Stimulated activated CD8-positive, alpha-beta memory T cell treated with anti-CD3 and anti-CD28 coated beads, Interleukin-15, amount 100 ng/mL, for 4 hours (primary cell): ENCODE measurements at places on chromosomes 3 and 15.

- no peak for DNase-seq
These were observed 254.3 kb downstream of the SHQ1 start for GRCh38 chr3:72593881-72594397.

DNA sequence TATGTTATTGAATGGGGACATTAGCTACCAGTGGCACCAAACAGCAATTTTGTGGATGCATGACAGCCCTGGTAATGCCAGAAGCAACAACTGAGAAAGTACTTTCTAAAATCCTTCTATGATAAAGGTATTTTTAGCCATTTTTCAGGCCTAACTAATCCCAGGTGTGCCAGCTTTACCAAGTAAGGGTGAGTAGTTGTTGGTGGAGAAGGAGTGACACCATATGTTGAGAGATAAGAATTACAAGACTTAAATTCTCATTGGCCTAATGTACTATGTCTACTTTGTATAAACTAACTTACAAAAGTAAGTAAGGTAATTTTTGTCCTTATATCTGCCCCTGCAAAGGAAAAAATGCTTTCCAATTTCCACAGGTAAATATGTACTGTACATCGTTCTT is 4.1 kb upstream of the COX17 start:
- DNase-seq: no peak

GRCh38 chr3:154113609-154114008 is 7.6 kb upstream of the ARHGEF26 start:
- no peak for DNase-seq

GRCh38 chr15:88019656-88020055 is 236.9 kb downstream of the NTRK3 start:
- DNase-seq: no peak

DNA sequence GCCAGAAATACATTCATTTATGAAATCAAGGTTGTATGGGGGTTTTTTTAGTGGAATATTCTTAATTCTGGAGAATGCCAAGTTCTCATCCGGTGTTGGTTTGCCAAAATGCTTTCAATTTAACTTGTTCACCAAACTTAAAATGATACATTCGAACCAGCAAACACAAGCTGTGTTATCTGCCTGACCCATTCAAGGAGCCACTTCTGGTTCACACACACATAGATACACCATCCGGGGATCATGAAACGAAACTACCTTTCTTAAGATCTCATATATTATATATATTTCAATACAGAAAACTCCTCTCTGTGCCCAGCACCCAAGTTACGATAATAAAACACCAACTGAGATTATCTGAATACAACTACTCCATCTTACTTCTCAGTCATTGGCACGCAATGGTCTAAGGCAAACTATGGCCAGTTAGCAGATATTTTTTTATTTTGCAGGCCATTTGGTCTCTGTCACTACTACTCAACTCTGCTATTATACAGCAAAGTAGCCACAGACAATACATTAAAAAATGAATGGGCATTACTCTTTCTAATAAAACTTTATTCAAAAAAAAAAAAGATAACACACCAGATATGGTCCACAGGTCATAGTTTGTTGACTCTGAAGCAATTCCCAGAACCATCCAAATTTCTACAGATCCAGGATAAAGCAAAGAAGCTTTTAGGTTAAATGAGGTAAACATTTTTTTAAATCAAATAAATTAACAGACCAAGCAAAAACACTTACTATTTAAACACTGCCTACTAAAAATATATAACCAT is 89.6 kb downstream of the TBL1XR1 start:
- no peak for DNase-seq

DNA sequence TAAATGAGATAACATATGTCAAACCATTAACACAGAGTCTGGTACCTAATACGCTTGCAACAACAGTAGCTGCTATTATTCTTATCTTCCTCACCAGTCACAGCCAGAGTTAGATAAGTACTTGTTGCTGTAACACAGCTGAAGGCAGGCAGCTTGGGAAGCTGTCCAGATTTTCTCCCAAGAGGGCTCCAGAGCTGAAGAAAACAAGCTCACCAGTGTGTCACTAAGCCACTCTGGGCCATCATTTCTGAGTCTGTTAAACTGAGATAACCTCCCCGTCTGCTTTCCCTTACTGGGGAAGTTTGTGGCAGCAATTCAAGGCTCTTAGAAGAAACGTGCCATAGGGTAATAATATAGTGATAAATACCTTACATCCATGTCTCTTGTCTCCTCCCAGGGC is 226.3 kb downstream of the TAFA4 start:
- DNase-seq: no peak

DNA sequence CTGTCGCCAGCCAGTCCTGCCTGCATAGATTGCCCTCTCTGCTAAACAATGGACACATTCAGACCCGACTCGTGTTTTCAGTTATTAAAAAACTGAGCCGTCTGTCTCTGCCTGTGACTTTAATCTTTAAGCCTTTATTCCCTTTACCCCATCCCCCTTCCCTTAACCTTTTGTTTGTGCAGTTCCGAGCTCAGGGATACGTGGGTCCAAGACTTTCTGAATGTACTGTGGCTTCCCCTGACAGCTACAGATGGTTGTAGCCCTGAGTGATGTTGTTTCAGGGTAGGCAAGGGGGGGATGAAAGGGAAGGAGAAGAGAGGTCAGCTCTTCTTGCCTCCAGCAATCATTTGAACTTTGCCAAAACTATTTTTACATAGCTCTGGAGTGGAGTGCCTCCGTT is 44.6 kb downstream of the EEFSEC start:
- DNase-seq: no peak

- DNase-seq: no peak
These were observed 915 bp upstream of the KCTD6 start for GRCh38 chr3:58490860-58491501.

DNA sequence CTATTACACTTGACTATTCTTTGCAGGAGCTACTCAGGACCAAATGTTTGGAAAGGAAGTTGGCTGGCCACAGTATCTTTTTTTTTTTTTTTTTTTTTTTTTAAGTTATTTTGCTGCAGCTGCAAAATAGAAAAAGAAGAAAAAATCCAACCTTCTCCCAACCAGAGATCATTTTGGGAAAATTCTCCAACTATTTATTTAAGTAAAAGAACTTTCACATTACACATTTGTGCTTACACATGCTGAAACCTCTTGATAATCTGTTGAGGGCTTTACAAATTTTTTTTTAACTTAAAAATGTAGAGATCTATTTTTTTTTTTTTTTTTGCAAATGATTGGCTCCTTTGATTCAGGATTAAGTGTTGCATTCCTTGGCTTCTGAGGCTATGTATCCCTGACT is 148.0 kb downstream of the POLR2M start:
- no peak for DNase-seq

DNA sequence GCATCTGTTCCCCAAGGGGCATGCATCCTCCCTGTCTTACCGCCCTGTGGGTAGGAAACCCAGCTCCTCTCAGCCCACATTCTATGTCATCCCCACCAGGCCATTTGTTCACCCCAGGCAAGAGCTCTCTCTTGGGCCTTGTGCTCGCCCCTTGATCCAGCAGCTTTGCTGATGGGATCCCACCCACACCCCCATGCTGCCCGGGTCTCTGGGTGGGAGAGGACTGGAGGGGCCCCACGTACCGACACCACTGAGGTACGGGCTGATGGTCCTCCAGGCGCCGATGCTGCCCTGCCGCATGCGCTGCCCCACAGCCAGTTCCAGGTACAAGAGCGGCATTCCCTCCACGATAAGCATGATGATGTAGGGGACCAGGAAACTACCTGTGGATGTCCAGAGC is 14.5 kb downstream of the SLC6A20 start:
- DNase-seq: no peak

DNA sequence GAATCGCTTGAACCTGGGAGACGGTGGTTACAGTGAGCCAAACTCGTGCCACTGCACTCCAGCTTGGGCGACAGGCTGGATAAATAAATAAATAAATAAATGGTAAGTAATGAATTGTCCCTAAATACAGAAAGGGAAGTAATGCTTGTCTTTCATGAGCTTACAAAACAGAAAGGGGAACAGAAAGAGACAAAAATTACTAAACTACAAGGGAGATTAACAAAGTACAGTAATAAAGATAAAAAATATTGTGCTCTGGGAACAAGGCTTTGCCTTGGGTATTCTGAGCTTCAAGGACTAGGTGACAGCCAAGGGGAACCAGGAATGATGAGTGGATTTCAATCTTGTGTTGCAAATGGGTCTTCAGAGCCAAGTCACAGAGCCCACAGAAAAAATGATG is 9.2 kb upstream of the HLTF start:
- DNase-seq: no peak

GRCh38 chr3:48702320-48702920 is 14.6 kb downstream of the IP6K2 start:
- DNase-seq: no peak

- DNase-seq: no peak
These were observed 9.1 kb upstream of the ONECUT1 start for GRCh38 chr15:52799145-52799811.
